ENCODE measurements at places on chromosomes 3 and 15.

DNA sequence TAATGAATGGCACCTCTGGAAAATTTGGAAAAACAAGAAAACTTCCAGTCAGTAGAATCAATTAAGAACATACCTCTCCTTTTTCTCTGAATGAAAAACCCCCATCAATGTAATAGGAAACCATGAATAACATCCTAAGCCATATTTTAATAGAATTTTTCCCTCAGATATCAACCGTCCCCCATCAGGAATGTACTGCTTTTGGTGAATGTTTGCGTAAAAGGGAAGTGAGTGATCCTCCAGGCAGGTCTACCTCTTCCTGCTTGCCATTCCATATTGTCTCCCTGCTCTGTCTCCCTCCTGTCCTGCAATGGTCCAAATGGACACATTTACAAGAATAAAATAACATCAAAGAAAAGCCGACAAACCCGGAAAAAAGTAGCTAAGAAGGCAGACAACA is 30.8 kb downstream of the LAMP3 start:
- no peak for DNase-seq

GRCh38 chr3:82163907-82164520 is 402.6 kb upstream of the GBE1 start:
- no peak for DNase-seq

GRCh38 chr3:137121704-137122314 is 164.0 kb downstream of the IL20RB start:
- peak; percentile 4 for DNase-seq

DNA sequence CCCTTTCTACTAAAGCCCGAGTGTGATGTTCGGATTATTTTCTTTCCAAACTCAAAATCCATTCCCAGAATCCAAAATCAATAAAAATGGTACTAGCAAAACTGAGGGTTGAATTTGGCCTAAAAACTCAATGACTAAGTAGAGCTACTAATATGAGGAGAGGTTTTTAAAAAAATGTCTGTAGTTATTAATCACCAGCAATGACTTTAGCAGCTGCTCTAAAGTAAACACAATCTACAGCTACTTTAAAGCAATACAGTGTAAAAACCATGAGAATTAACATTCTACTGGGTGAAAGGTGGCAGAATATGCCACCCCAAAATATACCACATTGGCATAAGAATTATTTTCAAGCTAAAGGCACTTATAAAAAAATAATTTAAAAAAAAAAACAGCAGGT is 23.5 kb downstream of the FHIT start:
- DNase-seq, result no peak

GRCh38 chr3:79015854-79016253 is 751.9 kb downstream of the ROBO1 start:
- DNase-seq, result no peak

- no peak for DNase-seq
Observed at GRCh38 chr3:197028728-197029510, 698 bp downstream of the MELTF start.

Measured in retinal pigment epithelial cell (primary cell).